Central memory CD8-positive, alpha-beta T cell (primary cell): ENCODE measurements at places on chromosomes 12 and 14.
A peak's percentile ranks its signal among the peaks of the same experiment; 100 is the strongest.

- H3K4me3 ChIP-seq, result no peak overlapping the region
- H3K27ac ChIP-seq, result no peak overlapping the region
- no peak for DNase-seq
- H3K36me3 ChIP-seq, result no peaks in the 10 kb centered on the region
- peaks cover 14% of the 10 kb centered on the region for H3K27me3 ChIP-seq
- H3K4me1 ChIP-seq, result no peaks in the 10 kb centered on the region
Observed at GRCh38 chr12:102564026-102564425, 83.7 kb upstream of the IGF1 start.

DNA sequence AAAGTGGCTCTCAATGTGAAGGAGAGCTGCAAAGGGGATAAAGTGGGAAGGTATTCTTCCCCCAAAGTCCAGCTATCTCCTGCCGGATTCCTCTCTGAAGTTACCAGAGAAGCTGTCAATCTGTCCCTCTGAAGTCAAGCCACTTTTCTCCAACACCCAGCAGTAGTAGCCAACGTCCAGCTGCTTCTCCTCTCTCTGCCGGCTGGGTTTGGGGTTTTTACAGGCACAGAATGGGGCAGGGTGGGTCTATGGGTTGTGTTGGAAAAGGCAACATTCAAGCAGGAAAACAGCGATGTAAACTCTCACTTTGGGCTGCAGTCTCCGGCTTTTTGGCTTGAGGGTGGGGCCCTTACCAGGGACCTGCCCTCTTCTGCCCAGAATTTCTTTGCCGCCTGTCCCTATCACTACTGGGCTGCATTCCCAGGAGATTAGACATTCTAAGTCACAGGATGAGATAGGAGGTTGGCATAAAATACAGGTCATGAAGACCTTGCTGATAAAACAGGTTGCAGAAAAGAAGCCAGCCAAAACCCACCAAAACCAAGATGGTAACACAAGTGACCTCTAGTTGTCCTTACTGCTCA is 16.3 kb downstream of the CAPZA3 start:
- H3K4me3 ChIP-seq, result no peak overlapping the region
- H3K27ac ChIP-seq, result no peak overlapping the region
- no peaks in the 10 kb centered on the region for H3K36me3 ChIP-seq
- DNase-seq, result no peak
- no peaks in the 10 kb centered on the region for H3K4me1 ChIP-seq

DNA sequence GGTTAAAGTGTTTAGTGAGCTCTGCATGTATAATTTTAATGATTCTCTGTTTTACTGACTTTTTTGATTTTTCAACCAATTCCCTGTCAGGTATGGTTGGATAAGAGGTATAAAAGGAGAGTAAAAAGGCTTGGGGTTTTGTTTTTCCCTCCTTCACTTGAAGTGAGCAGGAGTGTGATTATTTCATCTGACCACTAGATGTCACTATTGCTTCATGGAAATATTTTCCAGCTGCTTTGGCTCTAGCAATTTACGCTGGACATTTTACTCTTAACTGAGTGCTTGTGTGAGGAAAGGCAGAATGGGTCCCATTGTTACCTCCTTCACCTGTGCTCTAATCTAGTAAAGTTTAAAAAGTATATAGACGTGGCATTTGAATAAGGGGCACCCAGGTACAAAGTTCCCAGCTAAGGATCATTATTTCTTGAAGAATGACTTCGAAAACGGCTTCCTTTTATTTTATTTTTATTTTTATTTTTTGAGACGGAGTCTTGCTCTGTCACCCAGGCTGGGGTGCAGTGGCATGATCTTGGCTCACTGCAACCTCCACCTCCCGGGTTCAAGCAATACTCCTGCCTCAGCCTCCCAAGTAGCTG is 66.5 kb downstream of the TBC1D30 start:
- H3K4me3 ChIP-seq, result no peak overlapping the region
- peaks cover 37% of the 10 kb centered on the region for H3K27me3 ChIP-seq
- no peaks in the 10 kb centered on the region for H3K4me1 ChIP-seq
- peak; percentile 11 for DNase-seq
- no peaks in the 10 kb centered on the region for H3K36me3 ChIP-seq
- no peak overlapping the region for H3K27ac ChIP-seq

GRCh38 chr12:91483471-91483985 is 300.9 kb upstream of the DCN start:
- no peak for DNase-seq
- H3K27ac ChIP-seq, result no peak overlapping the region
- peaks cover 3% of the 10 kb centered on the region for H3K36me3 ChIP-seq

- H3K4me3 ChIP-seq, result no peak overlapping the region
- H3K27me3 ChIP-seq, result no peaks in the 10 kb centered on the region
- H3K27ac ChIP-seq, result no peak overlapping the region
Observed at GRCh38 chr14:22428700-22429291, 160.2 kb downstream of the DAD1 start.
